ENCODE measurements at places on chromosomes 12 and 14. TPM values are rescaled to one million over a fixed set of nuclear protein-coding genes. Genes with fewer than 3 reads are reported as not detected.

- no peak for DNase-seq
- H3K27ac ChIP-seq = no peak overlapping the region
- no peaks in the 10 kb centered on the region for H3K36me3 ChIP-seq
These were observed 6.2 kb upstream of the ATP6V0A2 start for GRCh38 chr12:123705935-123706334.

Gene WSCD2
- 1.6 TPM for polyA plus RNA-seq

GRCh38 chr12:88684170-88684569 lies 103.9 kb upstream of the KITLG start:
- H3K4me1 ChIP-seq = no peaks in the 10 kb centered on the region
- H3K36me3 ChIP-seq = no peaks in the 10 kb centered on the region
- no peak overlapping the region for H3K4me3 ChIP-seq
- H3K27me3 ChIP-seq = no peaks in the 10 kb centered on the region
- DNase-seq = no peak

Gene KCNC2
- polyA plus RNA-seq = not detected

Gene CLEC4D
- not detected for polyA plus RNA-seq

DNA sequence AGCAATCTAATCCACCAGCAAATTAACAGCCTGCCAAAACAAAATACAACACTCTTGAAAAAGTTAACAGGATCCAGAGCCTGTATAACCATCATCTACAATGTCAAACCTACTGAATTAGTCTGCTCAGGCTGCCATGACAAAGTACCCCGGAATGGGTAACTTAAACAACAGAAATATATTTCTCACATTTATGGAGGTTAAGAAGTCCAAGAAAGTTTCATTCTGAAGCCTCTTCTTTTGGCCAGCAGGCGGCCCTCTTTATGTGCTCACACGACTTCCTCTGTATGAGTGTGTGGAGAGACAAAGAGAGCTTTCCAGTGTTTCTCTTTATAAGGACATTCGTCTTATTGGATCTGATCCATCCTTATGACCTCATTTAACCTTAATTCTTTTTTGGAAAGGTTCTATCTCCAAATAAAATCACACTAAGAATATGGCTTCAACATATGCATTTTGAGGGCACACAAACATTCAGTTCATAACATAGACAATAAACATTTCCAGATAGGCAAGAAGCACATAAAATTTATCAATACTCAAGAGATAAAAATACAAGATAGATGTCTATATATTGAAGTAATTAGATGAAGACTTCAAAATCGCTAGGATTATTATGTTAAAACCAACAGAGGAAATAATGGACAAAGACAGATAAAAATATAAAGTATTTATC lies 5.9 kb upstream of the RERG start:
- DNase-seq = peak; percentile 45
- H3K27ac ChIP-seq = no peak overlapping the region
- H3K4me3 ChIP-seq = no peak overlapping the region
- no peaks in the 10 kb centered on the region for H3K4me1 ChIP-seq

Gene SLC6A15
- polyA plus RNA-seq = not detected

Gene GPR132
- 17.1 TPM for polyA plus RNA-seq

DNA sequence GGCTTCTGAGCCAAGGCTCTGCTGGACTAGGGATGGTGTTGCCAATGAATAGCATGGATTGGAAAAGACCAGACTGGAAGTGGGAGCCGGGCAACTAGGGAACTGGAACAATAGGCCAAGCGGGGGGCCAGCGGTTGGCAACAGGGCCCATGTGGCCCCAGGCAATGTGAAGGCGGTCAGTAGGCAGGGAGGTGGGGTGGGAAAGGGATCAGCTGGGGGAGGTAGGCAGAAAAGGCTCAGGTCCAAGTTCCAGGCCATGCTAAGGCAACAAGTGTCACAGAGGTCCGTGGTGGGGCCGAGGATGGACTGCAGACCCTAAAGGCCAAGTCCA lies 14.9 kb upstream of the MLXIP start:
- H3K4me1 ChIP-seq = peaks cover 9% of the 10 kb centered on the region
- no peak overlapping the region for H3K4me3 ChIP-seq
- no peak overlapping the region for H3K27ac ChIP-seq
- no peaks in the 10 kb centered on the region for H3K27me3 ChIP-seq
- no peaks in the 10 kb centered on the region for H3K36me3 ChIP-seq

Gene HIF1A
- 48.2 TPM for polyA plus RNA-seq

Gene SLC2A13
- 1.7 TPM for polyA plus RNA-seq

- no peak overlapping the region for H3K27ac ChIP-seq
- H3K4me3 ChIP-seq = no peak overlapping the region
- DNase-seq = no peak
- H3K4me1 ChIP-seq = peaks cover 5% of the 10 kb centered on the region
- H3K27me3 ChIP-seq = peaks cover 2% of the 10 kb centered on the region
These were observed 209.2 kb downstream of the PHLDA1 start for GRCh38 chr12:75822416-75822815.

Gene A2M
- polyA plus RNA-seq = not detected

DNA sequence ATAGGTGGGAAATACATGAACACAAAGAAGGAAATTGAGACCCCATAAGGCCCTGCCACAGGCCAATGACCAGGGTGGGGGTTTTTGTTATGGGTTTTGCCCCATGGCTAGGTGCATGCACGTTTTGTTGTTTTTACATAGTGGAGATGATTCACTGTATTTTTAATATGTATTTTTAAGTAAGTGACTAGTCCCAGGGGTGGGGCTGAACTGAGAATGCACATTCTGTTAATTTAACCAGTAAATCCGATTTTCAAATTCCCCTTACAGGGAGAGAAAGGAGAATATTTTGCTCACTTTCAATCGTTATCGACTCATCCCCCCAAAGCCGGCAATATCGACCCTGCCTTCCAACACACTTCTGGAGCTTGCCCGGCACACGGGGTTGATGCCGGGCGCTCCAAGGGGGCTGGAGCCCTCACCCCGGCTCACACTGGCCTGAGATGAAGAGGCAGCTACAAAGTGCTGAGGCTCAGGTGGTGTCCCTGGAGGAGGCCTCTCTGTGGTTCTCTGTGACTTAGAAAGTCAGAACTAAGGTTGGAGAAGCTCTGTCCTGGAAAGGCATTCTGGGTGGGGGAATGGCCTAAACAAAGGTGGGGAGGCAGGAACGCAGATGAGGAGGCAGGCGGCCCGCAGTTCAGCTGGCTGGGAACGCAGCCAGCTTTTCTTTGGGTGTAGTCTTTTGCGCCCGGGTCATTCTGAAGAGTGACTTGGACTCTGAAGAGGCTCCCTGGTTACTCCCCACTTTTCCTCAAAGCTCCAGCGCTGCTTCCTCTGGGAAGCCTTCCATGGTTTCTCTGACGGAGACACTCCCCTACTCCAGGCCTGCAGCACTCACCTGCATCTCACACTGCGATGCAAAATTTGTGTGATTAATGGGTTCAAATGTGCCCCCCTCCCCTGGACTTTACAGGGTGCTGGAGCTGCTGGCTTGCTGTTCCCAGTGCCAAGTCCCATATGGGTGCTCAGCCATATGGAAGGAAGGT lies 50.7 kb upstream of the DLK1 start:
- DNase-seq = no peak
- no peaks in the 10 kb centered on the region for H3K36me3 ChIP-seq
- no peak overlapping the region for H3K27ac ChIP-seq
- no peaks in the 10 kb centered on the region for H3K4me1 ChIP-seq
- no peak overlapping the region for H3K4me3 ChIP-seq

DNA sequence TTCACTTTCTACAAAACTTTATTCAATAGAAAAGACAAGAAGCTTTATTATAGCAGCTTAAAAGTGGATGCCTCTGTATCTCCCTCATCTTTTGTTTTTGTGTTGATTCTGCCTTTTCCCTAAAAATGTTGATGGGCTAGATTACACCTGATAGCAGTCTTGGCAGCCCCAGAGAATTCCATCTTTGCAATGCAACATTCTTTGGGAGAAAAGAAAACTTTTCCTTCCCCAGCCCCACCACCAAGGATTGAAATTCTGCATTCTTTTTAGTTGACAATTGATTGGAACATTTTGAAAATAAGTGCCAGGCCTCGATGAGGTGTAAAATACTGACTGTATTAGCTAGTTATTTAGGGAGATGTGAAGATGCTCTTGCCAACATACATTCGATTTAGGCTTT lies 306.8 kb upstream of the G2E3 start:
- no peak overlapping the region for H3K4me3 ChIP-seq
- H3K27ac ChIP-seq = no peak overlapping the region

DNA sequence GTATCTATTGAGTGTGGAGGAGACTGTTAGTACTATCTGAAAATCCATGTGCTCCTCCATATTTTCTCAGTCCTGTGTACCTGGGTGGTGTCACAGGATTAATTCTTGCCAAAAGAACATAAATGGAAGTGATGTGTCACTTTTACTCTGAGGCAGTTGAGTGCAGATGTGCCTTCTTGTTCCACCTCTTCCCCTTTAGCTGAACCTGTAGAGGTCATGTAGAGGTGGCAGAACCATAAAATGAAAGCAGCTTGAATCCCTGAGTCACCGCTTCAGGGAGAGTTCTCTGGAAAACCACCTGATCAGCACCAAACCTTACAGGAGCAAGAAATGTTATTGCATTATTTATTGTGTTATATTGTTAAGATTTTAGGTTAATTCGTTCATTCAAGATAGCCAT lies 14.7 kb upstream of the SLC25A3 start:
- H3K4me3 ChIP-seq = no peak overlapping the region
- no peaks in the 10 kb centered on the region for H3K4me1 ChIP-seq
- no peak overlapping the region for H3K27ac ChIP-seq
- no peaks in the 10 kb centered on the region for H3K27me3 ChIP-seq
- DNase-seq = no peak
- no peaks in the 10 kb centered on the region for H3K36me3 ChIP-seq

- H3K36me3 ChIP-seq = peaks cover 29% of the 10 kb centered on the region
- peaks cover 84% of the 10 kb centered on the region for H3K4me1 ChIP-seq
- DNase-seq = no peak
- H3K27me3 ChIP-seq = no peaks in the 10 kb centered on the region
- no peak overlapping the region for H3K4me3 ChIP-seq
These were observed 4.9 kb downstream of the VAMP1 start for GRCh38 chr12:6465467-6466183.

GRCh38 chr14:98822917-98823316 lies 449.1 kb downstream of the BCL11B start:
- H3K27ac ChIP-seq = no peak overlapping the region
- no peaks in the 10 kb centered on the region for H3K27me3 ChIP-seq
- H3K4me3 ChIP-seq = no peak overlapping the region
- no peak for DNase-seq

- no peak overlapping the region for H3K27ac ChIP-seq
- H3K36me3 ChIP-seq = no peaks in the 10 kb centered on the region
- H3K4me1 ChIP-seq = no peaks in the 10 kb centered on the region
- H3K4me3 ChIP-seq = no peak overlapping the region
- DNase-seq = no peak
- no peaks in the 10 kb centered on the region for H3K27me3 ChIP-seq
These were observed 168.0 kb downstream of the TMTC3 start for GRCh38 chr12:88310069-88310468.

DNA sequence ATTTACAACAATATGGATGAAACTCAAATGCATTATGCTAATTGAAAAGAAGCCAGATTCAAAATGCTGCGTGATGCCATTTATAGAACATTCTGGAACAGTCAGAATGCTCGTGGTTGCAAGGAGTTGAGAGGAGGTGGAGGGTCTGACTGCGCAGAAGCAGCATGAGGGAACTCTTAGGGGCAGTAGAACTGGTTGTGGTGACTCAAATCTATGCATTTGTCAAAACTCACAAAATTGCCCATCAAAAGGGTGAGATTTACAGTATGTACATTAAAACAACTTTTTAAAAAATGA lies 113.7 kb upstream of the PDZRN4 start:
- H3K27me3 ChIP-seq = no peaks in the 10 kb centered on the region
- no peak for DNase-seq
- no peak overlapping the region for H3K27ac ChIP-seq
- no peaks in the 10 kb centered on the region for H3K4me1 ChIP-seq
- H3K36me3 ChIP-seq = no peaks in the 10 kb centered on the region
- H3K4me3 ChIP-seq = no peak overlapping the region

DNA sequence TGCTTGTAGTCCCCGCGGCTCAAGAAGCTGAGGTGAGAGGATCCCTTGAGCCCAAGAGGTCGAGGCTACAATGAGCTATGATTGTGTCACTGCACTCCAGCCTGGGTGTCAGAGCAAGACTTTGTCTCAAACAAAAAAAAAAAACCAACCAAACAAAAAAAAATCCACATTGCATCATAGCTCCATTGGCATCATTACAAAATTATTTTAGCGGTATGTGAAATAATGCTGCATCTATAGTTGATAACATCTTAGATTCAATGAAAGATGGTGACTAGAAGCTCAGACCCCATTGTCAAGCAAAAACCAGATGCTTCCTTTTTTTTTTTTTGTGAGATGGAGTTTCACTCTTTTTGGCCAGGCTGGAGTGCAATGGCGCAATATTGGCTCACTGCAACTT lies 14.8 kb upstream of the PTHLH start:
- H3K4me1 ChIP-seq = no peaks in the 10 kb centered on the region
- peaks cover 2% of the 10 kb centered on the region for H3K27me3 ChIP-seq
- no peak overlapping the region for H3K4me3 ChIP-seq
- no peak overlapping the region for H3K27ac ChIP-seq
- no peak for DNase-seq
